ENCODE measurements at places on chromosomes 3 and 15. TPM values are rescaled to one million over a fixed set of nuclear protein-coding genes. Genes with fewer than 3 reads are reported as not detected.

The INSYN1 gene
- total RNA-seq: 20.9 TPM

DNA sequence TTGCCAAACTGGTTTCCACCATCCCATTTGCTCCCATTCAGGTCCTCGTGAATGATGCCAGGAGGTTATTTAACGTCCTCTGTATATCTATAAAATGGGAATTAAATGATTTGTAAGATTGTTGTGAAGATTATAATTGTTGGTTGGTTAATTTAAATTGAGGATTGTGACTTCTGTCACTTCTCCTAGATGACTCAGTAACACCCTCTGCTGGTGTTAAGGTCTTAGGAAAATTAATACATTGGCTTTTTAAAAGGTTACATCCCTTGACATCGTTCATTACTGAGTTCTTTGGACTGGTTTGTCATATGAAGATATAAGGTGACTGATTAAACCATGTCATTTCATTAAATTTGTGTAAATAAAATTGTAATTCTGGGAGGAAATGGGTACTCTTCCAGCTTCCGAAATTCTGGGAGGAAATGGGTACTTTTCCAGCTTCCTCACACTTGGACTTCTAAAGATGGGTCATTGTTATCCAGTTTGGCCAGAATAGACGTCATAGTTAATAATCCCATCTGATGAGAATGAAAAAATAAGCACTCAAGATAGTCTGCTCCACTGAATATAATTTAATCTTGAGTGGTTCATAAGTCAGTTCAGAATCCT lies 33.3 kb upstream of the PAQR5 start:
- H3K27ac ChIP-seq: no peak overlapping the region
- DNase-seq: no peak
- H3K4me1 ChIP-seq: no peaks in the 10 kb centered on the region
- H3K4me3 ChIP-seq: no peak overlapping the region

The IMPG2 gene
- total RNA-seq: not detected

GRCh38 chr15:60620708-60621107 lies 141.8 kb upstream of the ICE2 start:
- H3K4me1 ChIP-seq: peaks cover 5% of the 10 kb centered on the region
- no peaks in the 10 kb centered on the region for H3K36me3 ChIP-seq
- H3K27ac ChIP-seq: peak overlapping the region; percentile 80
- DNase-seq: no peak
- H3K4me3 ChIP-seq: no peak overlapping the region

Measured in esophagus squamous epithelium (tissue), 5 donors.